ENCODE measurements at places on chromosomes 7 and 10.

DNA sequence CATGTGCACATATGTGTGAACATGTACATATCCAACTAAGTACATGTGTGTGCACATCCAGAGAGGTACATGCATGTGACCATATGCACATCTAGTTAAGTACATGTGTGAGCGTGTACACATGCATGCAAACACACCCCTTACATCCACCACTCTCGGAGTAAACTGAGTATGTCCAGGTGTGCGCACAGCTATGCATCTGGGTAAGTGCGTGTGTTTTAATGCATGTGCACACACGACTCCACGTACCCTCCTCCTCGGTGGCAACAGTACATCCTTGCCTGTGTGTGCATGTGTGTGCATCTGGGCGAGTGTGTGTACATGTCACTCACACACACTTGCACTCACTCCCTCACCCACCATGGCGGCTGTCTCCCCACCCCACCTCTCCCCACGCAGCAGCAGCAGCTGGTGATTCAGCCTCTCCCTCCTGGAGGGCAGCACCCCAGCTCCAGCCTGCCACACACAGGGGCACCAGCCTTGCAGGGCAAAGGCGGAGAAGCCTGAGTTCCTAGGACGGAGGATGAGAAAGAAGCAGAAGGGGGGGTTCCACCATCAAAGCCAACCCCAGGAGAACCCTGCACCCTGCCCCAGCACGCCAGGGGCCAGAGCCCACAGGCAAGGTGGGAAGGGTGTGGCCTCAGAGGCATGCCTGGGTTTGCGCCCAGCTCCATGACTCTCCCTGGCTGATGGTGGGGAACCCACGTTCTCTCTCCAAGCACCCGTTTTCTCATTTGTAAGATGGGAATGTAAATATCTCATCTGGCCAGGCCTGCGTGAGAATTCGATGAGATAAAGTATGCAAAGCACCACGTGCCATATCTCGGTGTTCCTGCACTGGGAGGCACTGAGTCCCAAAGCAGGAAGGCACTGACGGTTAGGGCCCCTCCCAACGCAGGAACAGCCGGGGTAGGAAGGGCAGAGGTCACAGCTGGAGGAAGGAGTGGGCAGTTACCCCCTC, 27.7 kb upstream of the DNAAF5 start:
- no peak for DNase-seq

- no peak for DNase-seq
Measured at GRCh38 chr10:49177391-49178355, 10.5 kb downstream of the TMEM273 start.

GRCh38 chr10:74916283-74916682, 89.9 kb downstream of the KAT6B start:
- DNase-seq, result no peak

DNA sequence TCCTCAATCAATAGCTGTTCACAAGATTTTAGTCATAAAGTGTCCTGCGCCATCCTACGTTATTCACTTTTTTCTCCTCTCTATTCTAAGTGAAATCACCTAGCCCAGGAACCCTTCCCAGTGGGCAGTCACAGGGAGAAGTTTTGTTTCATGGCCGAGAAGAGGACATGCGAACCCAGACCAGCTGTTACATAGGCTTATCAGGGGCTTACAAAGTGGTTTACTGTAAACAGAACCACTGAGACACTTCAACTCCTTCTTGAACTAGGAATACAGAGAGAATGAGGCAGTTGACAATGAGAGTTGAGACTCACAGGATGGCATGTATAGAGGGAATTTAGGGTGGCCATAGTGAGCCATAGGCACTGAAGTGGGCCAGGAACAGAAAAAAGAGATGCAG, 246.9 kb upstream of the GLI3 start:
- DNase-seq, result no peak

- no peak for DNase-seq
Measured at GRCh38 chr10:75742355-75742754, 310.9 kb downstream of the LRMDA start.

GRCh38 chr10:120732067-120732466, 119.1 kb upstream of the WDR11 start:
- no peak for DNase-seq

GRCh38 chr10:92655426-92655825, 34.3 kb upstream of the HHEX start:
- DNase-seq, result no peak

DNA sequence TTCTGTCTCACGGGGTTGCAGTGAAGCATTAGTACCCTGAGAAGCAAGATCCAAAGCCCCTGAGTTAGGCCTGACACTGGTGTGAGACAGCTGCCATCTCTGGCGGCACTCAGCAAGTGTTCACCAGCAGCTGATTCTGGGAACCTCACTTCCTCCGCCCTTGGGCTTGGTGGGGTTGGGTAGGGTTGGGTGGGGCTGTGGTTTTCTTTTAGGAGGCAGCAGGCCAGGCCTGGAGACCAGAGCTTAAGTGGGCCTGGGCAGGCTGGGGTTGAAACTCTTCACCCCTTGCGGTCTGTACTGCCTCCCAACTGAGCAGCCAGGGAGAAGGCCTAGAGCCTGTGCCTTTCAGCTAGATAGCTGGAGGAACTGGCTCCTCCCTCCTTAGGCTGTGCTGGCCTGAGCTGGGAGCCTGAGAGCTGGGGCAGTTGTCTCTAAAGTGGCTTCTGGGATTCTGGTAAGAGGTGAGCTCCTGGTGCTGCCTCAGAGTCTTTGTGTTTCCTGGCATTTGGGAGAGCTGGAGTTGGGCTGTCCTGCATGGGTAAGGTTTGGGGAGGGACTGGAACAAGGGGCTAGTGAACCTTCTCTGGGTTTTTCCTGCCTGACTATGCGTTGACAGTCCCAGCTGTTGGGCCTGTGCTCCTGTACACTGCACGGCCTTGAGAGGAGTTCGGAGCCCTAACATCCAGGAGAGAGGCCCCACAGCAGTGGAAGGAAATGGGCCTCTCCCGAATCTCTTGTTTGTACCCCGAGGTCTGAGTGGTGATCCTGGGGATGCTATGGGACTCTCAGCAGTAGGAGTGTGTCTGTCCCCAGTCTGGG, 5.1 kb downstream of the TSPAN14 start:
- DNase-seq, result no peak

DNA sequence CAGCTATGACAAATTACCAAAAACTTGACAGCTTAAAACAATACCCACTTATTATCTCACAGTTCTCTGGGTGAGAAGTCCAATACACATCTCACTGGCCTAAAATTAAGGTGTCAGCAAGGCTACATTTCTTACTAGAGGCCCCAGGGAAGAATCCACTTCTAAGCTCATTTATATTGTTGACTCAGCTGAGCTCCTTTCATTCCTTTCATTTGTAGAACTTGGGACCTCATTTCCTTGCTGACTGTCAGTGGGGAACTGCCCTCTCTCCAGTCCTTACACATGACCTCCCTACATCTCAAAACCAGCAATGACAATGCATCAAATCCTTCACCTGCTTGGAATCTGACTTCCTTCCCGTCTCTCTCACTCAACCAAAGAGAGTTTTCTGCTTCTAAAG, 240.3 kb downstream of the IPMK start:
- DNase-seq, result no peak

DNA sequence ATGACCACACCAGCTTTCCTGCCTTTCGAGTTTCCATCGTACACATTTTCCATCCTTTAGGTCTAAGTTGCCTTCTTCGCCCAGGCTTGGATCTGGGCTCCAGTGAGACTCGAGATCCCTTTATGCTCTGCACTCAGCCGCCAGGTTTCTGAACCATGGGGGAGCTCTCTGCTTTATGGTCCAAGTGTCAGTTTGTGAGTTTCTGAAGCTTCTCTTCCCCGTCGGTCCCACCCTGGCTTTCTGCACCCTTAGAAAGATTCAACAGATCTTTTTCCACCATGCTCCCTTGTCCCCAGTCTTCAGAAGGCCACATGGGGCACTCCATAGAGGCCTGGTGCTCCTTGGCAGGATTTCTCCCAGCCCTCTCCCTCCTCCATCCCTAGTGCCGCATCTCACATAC, 402.0 kb downstream of the PTPRN2 start:
- DNase-seq, result no peak

GRCh38 chr10:33320288-33320687, 14.2 kb downstream of the NRP1 start:
- no peak for DNase-seq

GRCh38 chr7:136064081-136064480, 86.9 kb upstream of the MTPN start:
- no peak for DNase-seq

- DNase-seq, result no peak
Measured at GRCh38 chr10:75967491-75967890, 536.1 kb downstream of the LRMDA start.
